ENCODE measurements at places on chromosomes 3 and 15. TPM values are rescaled to one million over a fixed set of nuclear protein-coding genes. Genes with fewer than 3 reads are reported as not detected.

TEX55 gene
- total RNA-seq = not detected

CFAP91 gene
- total RNA-seq = not detected

GRCh38 chr15:44529864-44530604, 6.9 kb upstream of the EIF3J start:
- peak overlapping the region; percentile 36 for H3K27ac ChIP-seq
- H3K4me1 ChIP-seq = peaks cover 11% of the 10 kb centered on the region
- no peak overlapping the region for H3K4me3 ChIP-seq
- peaks cover 18% of the 10 kb centered on the region for H3K36me3 ChIP-seq

- H3K27ac ChIP-seq = no peak overlapping the region
- no peaks in the 10 kb centered on the region for H3K36me3 ChIP-seq
- DNase-seq = no peak
- H3K27me3 ChIP-seq = no peaks in the 10 kb centered on the region
Measured at GRCh38 chr15:96670389-96670788, 339.9 kb downstream of the NR2F2 start.

DNA sequence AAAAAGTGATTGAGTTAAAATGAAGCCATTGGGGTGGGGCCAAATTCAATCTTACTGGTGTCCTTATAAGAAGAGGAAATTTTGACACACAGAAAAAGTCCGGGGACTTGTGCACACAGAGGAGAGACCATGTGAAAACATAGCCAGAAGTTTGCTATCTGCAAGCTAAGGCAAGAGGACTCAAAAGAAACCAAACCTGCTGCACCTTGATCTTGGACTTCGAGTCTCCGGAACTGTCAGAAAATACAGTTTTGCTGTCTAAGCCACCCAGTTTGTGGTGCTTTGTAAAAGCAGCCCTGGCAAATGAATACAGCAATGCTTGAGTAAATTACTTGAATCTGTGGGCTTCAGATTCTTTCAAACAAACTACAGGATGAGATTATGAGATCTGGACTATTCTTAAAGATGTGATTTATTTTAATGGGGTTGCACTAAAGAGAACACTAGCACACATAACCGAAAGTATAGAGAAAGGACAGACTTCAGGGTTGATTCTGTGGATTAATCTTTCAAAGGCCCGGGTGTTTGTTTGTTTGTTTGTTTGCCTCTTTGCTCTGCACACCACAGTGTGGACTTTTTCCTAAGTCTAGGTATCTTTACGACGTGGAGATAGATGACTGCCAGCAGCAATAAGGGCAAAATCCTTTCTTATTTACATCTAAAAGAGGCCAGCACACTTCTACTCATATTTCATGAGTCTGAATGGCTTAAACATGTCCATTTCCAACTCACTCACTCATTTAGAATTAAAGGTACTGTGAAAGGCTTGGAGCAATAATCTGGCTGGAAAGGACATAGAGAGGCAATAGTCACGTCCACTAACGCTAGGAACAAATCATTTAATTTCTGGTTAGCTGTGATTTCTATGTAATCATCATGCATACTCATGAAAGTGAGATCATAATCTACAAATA, 53.9 kb upstream of the SSR3 start:
- H3K4me1 ChIP-seq = peaks cover 20% of the 10 kb centered on the region
- H3K27ac ChIP-seq = no peak overlapping the region
- DNase-seq = no peak
- H3K36me3 ChIP-seq = no peaks in the 10 kb centered on the region
- H3K4me3 ChIP-seq = no peak overlapping the region

GRCh38 chr15:91126080-91126479, 26.0 kb downstream of the SV2B start:
- H3K27me3 ChIP-seq = peaks cover 20% of the 10 kb centered on the region
- no peak overlapping the region for H3K4me3 ChIP-seq
- H3K36me3 ChIP-seq = no peaks in the 10 kb centered on the region
- no peaks in the 10 kb centered on the region for H3K4me1 ChIP-seq
